H1 (cell line): ENCODE measurements at places on chromosomes 2 and 18.

DNA sequence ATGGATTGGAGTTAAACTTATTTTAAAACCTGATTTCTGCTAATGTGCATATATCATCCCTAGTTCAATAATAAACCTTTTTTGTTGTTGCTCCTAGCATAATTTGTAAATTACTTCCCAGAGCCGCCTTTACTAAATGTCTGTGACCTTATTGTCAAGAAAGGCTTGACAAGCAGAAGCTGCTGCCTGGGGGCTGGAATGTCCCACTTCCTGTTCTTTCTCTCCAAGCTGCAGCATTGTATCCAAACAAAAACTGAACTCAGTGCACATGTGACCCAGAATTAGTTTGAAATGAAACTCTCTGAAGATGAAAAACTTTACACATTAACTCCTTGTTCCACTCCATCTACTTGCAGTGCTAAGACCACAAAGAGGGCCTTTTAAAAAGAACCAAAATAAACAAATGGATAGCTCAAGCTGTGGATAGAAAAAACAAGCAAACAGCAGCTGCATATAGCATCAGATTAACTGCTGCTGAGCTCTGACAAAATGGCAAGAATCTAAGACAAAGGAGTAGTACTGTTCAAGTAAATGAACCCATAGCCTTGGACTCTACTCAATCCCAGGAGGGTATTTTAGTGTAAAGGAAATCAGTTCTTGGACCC lies 99.8 kb upstream of the NEUROD1 start:
- H3K4me3 ChIP-seq: no peak overlapping the region
- DNase-seq: no peak
- H3K36me3 ChIP-seq: no peaks in the 10 kb centered on the region
- H3K4me1 ChIP-seq: no peaks in the 10 kb centered on the region
- peaks cover 1% of the 10 kb centered on the region for H3K27me3 ChIP-seq

DNA sequence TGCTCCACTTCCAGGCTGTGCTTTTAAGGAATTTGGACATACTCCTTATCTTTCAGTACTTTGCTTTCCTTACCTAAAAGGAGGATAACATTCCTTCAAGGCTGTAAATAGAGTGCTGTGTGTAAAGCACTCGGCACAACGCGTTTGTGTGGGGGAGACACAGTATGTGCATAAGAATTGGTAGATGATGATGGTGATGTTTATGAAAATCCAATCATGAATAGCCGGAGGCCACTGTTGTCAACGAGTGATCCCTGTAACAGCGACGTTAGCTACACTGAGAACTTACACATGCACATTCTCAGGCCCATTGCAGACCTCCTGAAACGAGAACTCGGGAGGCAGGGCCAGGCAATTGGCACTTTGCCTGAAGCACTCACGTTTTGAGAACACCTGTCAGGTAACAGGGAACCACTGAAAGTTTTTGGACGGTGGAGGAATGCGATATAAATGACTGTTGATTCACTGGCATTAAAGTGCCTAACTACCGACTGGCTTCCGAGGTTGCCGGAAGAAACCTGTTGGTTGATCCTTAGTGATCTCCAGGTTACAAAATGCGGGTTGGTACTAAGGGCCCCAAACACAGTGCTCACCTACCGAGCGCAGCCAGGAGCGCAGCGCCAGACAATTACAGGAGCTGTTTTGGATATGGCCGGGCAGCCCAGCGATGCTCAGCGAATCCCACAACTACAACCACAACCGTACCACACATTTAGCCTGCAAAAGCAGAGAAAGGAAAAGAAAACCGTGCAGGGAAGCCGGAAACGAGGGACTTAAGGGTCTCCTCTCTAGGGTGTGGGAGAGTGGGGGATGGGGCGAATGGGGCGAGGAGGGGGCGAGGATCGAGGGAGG lies 1.0 kb upstream of the MAP4K4 start:
- H3K27me3 ChIP-seq: no peaks in the 10 kb centered on the region
- DNase-seq: no peak
- peaks cover 4% of the 10 kb centered on the region; the same call in 1 of the 2 replicates for H3K4me1 ChIP-seq
- no peaks in the 10 kb centered on the region for H3K36me3 ChIP-seq
- peak overlapping the region; percentile 60; the same call in 1 of the 2 replicates for H3K27ac ChIP-seq

DNA sequence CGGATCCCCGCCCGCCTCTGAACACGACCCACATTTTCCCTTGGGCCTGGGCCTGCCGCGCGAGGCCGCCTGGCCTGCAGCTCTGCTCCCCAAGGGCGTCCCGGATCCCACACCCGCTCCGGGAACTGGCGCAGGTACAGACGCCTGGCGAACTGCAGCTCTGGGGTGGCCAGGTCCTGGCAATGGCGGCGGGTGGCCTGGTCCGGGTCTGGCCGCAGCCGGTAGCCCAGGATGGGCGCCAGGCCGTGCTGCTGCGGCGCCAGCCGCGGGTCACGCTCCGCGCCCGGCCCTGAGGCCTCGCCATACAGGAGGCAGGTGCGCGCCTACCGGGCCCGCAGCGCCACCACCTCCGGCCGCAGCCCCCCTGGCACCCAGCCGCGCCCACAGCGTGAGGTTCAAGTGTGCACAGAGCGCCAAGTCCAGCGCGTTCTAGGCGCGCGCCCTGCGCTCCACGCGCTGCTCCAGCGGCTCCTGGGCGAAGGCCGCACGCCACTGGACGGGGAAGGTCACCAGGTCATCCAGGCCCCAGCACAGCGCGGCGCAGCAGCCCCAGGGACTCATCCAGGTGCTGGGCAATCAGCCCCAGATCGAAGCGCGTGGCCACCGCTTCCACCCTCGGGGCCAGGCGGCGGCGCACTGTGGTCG lies 9.5 kb downstream of the AQP12A start:
- no peaks in the 10 kb centered on the region for H3K27me3 ChIP-seq
- no peak overlapping the region for H3K4me3 ChIP-seq
- no peak for DNase-seq
- no peak overlapping the region for H3K27ac ChIP-seq
- H3K4me1 ChIP-seq: no peaks in the 10 kb centered on the region
- H3K36me3 ChIP-seq: no peaks in the 10 kb centered on the region

GRCh38 chr2:235765181-235765820 lies 271.5 kb downstream of the AGAP1 start:
- H3K4me1 ChIP-seq: no peaks in the 10 kb centered on the region
- H3K27me3 ChIP-seq: no peaks in the 10 kb centered on the region
- H3K36me3 ChIP-seq: no peaks in the 10 kb centered on the region
- H3K4me3 ChIP-seq: no peak overlapping the region
- no peak overlapping the region for H3K27ac ChIP-seq

DNA sequence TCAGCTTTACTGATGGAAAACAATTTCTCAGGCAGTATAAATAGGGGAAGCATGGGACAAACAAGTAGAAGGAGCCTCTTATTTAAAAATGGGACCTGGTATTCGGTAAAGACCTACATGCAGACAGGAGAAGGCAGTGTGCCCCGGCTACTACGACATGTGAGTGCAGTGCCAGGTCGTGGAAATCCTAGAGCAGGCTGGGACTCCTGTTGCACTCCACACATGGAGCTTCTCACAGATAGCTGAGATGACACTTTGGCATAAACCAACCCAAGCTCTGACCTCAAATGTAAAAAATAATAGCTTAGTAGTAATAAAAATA lies 885 bp upstream of the DSEL start:
- DNase-seq: no peak
- no peaks in the 10 kb centered on the region for H3K36me3 ChIP-seq
- peak overlapping the region; percentile 90 for H3K4me3 ChIP-seq
- H3K27me3 ChIP-seq: no peaks in the 10 kb centered on the region
- peaks cover 5% of the 10 kb centered on the region; the same call in 1 of the 2 replicates for H3K4me1 ChIP-seq

DNA sequence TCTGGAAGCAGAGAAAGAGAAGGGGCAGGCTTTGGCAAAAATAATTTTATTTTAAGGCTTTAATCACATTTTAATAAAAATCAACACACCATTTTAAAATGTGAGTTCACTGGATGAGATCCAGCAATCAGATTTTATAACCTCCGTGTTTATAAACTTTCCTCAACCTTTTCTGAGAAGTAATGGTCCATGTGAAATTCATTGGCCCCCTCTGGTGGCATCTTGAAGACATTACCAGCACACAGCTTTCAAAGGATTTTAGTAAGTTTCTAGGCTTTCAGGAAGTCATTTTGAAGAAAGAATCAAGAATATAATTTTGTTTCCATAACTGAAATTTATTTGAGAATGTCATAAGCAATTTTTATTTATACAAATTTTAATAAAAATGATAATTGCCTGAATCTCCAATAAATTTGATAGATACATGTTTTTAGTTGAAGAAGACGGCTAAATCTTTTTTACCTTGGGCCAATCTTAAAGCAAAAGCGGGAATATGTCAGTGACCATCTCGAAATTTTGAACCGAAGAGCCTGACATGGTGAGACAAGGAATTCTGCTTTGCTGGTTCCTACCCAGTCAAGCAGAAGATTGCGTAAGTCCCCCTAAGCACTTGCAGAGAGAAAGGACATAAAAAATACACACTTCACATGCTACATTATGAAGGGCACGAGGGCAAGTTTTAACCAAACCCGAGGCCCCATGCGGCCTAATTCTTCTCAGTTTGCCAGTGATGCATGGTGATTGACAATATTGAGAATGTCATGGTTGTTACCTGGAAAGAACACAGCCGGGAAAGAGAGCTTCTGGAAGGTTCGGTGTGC lies 128.4 kb upstream of the CBLN2 start:
- no peak for DNase-seq
- no peak overlapping the region for H3K27ac ChIP-seq
- H3K4me3 ChIP-seq: no peak overlapping the region
- H3K4me1 ChIP-seq: no peaks in the 10 kb centered on the region

- no peak overlapping the region for H3K27ac ChIP-seq
- H3K27me3 ChIP-seq: no peaks in the 10 kb centered on the region
- H3K4me3 ChIP-seq: no peak overlapping the region
- DNase-seq: peak; percentile 39
Observed at GRCh38 chr2:217795706-217796465, 206.9 kb downstream of the TNS1 start.

GRCh38 chr2:18987592-18988073 lies 370.8 kb downstream of the OSR1 start:
- H3K27ac ChIP-seq: no peak overlapping the region
- H3K27me3 ChIP-seq: no peaks in the 10 kb centered on the region
- no peaks in the 10 kb centered on the region for H3K36me3 ChIP-seq
- H3K4me1 ChIP-seq: no peaks in the 10 kb centered on the region; the same call in 1 of the 2 replicates
- DNase-seq: no peak

GRCh38 chr2:144507441-144508171 lies 12.3 kb downstream of the ZEB2 start:
- no peak for DNase-seq
- no peaks in the 10 kb centered on the region for H3K36me3 ChIP-seq
- peaks cover 34% of the 10 kb centered on the region for H3K4me1 ChIP-seq
- H3K27ac ChIP-seq: no peak overlapping the region
- no peak overlapping the region for H3K4me3 ChIP-seq
- peaks cover 9% of the 10 kb centered on the region for H3K27me3 ChIP-seq

DNA sequence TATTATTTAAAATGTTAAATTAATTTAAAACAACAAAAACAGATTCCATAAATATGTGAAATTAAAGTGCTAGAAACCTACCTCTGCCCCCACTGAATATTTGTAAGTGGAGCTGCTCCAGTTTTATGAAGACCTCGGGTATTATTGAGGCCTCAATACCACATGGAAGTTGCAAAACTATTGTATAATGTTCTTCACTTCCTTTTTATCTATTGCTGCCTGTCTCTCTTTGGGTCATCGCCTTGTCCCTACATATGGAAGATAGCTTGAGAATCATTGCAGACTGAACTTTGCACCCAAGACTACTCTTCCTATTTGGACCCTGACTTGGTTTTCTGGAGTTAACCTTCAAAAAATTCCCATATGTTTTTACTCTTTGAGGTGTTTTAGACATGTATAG lies 212.1 kb upstream of the NETO1 start:
- no peak for DNase-seq
- H3K36me3 ChIP-seq: no peaks in the 10 kb centered on the region
- H3K4me3 ChIP-seq: no peak overlapping the region
- no peak overlapping the region for H3K27ac ChIP-seq
- H3K27me3 ChIP-seq: no peaks in the 10 kb centered on the region

DNA sequence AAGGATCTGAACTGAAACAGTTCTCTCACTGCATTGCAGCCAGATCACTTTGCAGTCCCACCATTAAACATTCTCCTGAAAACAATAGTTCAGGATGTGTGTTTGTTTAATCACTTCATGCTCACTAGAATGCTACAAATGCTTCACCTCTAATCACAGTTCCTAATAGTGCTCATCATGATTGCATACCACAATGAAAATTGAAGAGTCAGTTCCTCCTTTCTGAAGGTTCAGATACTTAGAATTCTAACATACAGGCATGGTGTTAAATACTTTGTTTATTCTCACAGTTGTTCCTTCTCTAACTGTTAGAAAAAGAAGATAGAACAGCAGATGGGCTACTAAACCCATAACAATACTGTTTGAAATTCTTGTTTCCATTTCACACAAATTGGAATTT lies 622.3 kb upstream of the ACVR2A start:
- H3K36me3 ChIP-seq: no peaks in the 10 kb centered on the region
- no peaks in the 10 kb centered on the region for H3K27me3 ChIP-seq
- no peak for DNase-seq
- no peak overlapping the region for H3K4me3 ChIP-seq

DNA sequence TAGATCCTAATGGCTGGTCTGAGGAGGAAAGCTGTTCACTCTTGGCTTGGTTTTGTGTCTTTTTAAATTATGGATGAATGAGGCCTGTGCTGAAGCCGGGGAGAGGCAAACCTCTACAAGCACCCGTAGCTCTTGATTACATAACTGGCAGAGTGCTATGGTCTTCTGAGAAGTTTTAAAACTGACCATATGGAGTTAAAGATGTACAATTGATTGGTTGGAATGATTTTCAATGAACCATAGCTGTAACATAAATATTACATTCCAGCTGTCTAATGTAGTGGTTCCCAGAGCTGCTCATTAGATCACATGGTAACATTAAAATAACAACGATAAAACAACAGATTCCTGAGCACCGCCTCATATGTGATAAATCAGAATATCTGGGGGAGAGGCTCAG lies 71.1 kb upstream of the MAP4K3 start:
- H3K4me1 ChIP-seq: peaks cover 11% of the 10 kb centered on the region
- no peak overlapping the region for H3K27ac ChIP-seq
- H3K27me3 ChIP-seq: no peaks in the 10 kb centered on the region
- no peaks in the 10 kb centered on the region for H3K36me3 ChIP-seq
- H3K4me3 ChIP-seq: no peak overlapping the region

GRCh38 chr2:2178921-2179320 lies 152.2 kb downstream of the MYT1L start:
- H3K36me3 ChIP-seq: no peaks in the 10 kb centered on the region
- H3K27me3 ChIP-seq: no peaks in the 10 kb centered on the region
- DNase-seq: no peak
- H3K27ac ChIP-seq: no peak overlapping the region

DNA sequence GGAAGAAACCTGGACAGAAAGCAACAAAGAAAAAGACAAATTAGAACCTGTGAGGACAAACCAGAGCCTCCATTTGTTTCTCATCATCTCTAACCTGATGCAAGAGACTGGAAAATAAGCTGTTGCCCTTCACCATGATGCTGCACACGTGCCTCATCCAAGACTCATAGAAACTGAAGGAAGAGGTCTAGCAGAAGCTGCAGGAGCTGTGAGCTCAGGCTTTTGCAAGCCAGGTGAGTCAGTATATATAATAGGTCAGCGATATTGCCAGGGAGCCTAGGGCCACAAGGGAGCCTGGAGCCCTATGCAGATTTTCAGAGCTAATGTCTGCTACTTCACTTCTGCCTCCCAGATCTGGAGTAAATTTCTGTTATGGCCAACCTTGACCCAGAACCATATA lies 163.1 kb downstream of the LNPK start:
- H3K27ac ChIP-seq: no peak overlapping the region
- peaks cover 2% of the 10 kb centered on the region for H3K4me1 ChIP-seq
